ENCODE measurements at places on chromosomes 2 and 18.
A peak's percentile ranks its signal among the peaks of the same experiment; 100 is the strongest.

- DNase-seq, result no peak
Observed at GRCh38 chr18:74689251-74689650, 91.6 kb downstream of the ZNF407 start.

DNA sequence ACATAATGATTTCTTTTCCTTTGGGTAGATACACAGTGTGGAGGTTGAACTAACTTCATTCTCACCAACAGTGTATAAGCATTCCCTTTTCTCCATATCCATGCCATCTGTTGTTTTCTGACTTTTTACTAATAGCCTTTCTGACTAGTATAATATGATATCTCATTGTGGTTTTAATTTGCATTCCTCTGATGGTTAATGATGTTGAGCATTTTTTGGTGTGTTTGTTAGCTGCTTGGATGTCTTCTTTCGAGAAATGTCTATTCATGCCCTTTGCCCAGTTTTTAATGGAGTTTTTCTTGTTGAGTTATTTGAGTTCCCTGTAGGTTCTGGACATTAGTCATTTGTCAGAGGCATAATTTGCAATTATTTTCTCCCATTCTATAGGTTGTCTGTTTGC lies 59.8 kb downstream of the MARCHF4 start:
- DNase-seq, result no peak

- DNase-seq, result no peak
Observed at GRCh38 chr2:63855418-63856302, 14.0 kb downstream of the UGP2 start.

- no peak for DNase-seq
Observed at GRCh38 chr2:133489146-133489545, 79.1 kb downstream of the NCKAP5 start.

- DNase-seq, result no peak
Observed at GRCh38 chr2:181309586-181309985, 147.6 kb upstream of the ITGA4 start.

DNA sequence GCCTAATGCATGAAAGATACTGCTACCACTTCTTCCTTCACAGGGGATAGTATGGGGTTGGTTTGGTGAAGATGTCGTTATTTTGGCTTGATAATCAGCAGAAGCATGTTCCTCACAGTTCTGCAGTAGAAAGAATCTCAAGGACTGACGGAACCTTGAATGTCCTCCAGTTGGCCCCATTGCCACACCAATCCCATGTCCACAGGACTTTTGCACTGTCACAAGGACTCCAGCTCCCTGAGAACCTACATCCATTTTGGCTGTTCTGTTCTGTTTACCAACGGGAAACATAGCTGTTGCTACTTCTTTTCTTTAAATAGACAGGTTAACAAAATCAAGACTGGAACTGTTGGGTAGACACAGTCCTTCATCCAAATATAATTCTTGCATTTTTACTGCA lies 270.0 kb downstream of the SLC8A1 start:
- no peak for DNase-seq

DNA sequence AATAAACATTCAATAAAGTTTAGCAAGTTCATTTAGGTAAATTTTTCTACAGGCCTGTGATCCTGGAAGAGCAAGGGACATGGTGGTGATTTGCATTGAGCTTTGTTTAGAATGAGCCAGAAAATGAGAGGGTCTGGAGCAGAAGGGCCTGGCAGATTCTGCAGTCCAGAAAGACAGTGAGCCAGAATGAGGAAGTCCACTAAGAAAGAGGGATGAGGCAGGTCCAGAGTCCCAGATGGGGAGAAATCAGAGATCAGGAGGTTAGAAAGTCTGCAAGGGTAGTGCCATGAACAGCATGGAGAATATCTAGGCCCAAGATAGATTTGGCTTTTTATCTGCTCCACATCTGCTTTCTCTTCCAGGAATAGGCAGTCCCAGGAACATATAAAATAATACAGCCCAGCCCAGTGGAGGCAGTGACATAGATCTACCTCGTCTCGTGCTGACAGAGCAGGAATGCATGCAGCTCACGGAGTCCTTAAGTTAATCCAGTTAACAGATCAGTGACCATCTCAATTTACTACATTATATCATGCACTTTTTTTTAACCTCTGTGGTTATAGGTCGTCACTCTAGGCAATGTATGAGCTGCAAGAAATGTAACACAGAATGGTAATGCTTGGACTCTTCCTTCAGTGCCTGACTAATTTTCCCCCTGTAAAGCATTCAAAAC lies 429.0 kb downstream of the SUCLG1 start:
- no peak for DNase-seq

- no peak for DNase-seq
Observed at GRCh38 chr2:15763822-15764682, 172.4 kb downstream of the DDX1 start.

GRCh38 chr18:28114472-28114871 lies 62.5 kb downstream of the CDH2 start:
- no peak for DNase-seq

- DNase-seq, result no peak
Observed at GRCh38 chr18:41501848-41502247, 453.2 kb upstream of the PIK3C3 start.

DNA sequence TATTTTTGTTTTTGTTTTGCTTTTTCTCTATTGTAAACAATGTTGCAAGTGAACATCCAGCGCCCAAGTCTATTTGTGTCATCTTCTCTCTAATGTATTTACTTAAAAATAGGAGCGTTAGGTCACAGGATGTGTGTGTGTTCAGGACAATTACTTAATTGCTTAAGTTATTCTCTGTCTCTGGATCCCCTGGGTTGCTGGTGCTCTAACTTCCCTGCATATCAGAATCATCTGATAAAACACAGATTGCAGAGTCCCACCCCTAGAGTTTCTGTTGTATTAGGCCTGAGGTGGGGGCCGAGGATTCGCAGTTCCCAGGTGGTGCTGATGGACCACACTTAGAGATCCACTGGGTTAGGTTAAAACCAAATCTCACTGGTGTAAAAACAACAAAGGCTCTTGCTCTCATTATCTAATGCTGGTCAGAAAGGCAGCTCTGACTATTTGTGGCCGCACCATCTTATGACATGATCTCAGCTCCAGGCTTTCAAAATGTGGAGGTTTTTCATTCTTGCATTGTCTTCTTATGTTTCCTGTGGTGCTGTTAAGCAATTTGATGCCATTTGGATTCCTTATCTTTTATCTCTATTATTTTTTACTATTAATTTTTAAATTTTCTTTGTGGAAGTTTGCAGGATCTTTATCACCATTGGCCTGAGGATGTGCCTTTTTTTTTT lies 87.7 kb downstream of the CLIP4 start:
- DNase-seq, result no peak

GRCh38 chr2:64952511-64953482 lies 36.4 kb upstream of the SLC1A4 start:
- DNase-seq, result no peak

- DNase-seq, result no peak
Observed at GRCh38 chr2:75614162-75614651, 32.4 kb upstream of the MRPL19 start.

DNA sequence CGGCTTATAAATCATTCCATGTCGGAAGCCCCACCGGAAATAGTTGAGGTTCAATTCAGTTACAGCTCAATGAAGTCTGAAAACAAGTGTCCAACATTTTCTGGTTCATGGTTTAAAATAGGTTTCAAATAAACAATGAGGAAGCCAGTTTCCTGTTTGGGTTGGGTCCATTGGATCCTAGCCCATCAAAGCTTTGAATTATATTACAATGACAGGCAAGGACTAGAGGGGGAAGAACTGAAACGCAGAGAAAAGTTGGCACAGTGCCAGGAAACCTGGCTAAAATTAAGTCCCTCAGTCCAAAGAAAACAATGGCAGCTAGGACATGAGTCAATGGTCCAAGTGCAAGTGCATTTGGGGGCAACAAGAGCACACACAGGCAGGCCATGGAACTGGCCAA lies 32.0 kb downstream of the SLC14A1 start:
- no peak for DNase-seq

DNA sequence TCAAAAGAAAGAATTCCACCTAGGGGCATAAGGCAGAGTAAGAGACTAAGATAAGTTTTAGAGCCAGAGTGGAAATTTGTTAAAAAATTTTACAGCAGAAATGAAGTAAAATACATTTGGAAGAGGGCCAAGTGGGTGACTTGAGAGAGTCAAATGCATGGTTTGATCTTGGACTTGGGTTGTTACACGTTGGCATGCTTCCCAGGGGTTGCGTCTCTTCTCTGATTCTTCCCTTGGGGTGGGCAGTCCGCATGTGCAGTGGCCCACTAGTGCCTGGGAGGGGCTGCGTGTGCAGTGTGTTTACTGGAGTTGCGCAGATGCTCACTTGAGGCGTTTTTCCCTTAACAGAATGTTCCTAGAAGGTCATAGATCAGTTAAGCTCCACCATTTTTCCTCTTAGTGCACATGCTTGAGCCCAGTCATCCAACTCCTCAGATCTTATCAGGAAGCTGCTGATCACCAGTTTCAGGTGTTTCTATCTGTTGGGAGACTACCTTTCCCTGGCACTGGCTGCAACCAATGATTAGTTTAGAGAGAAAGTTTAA lies 13.1 kb downstream of the SEH1L start:
- no peak for DNase-seq

DNA sequence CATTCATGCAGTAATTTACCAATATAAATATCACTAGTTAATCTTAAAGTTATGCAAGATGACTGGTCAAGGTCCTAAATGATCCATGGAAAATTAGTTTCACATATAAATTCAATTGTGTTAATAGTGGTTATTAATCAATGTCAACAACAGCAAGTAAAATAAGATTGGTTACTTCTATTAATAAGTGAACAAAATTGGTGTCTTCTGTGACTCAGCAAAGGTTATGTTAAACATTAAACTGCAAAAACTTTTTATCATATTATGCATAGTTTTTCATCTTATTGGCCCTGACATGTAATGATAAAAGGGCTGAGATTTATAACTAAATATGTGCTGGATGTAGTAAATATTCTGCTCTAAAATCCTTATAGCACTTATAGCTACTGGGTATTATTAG lies 359.0 kb upstream of the UBE2E3 start:
- DNase-seq, result no peak

- no peak for DNase-seq
Observed at GRCh38 chr18:6961331-6961730, 156.3 kb downstream of the LAMA1 start.

DNA sequence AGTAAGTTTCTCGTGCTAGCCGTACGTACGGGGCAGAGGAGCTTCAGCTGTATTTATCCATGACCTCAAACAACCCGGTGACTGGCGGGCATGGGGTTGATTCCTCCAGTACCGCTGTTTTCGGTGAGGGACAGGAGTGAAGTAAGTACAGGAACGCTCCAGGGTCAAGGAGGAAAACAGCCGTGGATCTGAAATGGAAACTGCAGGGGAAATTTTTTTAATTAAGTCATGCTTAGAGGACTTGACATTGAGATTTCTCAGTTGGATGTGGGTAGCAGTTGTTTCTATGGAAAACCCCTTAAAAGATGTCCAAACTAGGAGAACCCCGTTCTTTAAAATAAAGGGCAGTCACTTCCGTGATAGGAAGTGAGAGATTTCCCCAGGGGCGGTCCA lies 1.2 kb downstream of the RAB12 start:
- DNase-seq, result no peak

DNA sequence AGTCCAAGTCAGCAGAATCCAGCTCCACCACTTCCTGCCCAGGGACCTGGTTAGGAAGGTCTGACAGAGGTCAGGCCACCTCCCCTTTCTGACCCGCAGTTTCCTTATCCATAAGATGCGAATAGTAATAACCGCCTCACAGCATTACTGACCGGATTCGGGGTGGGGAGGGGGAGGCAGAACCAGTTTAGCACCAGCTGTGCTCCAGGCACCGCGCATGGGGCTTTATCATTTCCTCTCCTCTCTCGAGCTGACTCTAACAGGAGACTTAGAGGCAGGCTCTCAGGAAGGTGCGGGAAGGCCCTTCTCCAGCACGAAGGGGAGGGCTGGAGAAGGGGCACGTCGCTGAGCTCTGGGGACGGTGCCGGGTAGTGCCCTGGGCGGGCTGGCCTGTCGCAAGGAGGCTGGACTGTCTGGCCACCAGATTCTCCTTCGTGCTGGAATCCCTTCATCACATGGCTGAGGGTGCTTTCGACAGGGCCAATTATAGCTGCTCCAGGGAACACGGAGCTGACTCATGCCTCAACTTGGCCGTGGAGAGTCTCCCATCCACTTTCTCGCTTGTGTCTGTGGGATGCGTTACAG lies 5.7 kb downstream of the EHD3 start:
- no peak for DNase-seq

GRCh38 chr2:44038277-44038676 lies 42.5 kb upstream of the LRPPRC start:
- no peak for DNase-seq

GRCh38 chr2:229855116-229855515 lies 66.7 kb downstream of the TRIP12 start:
- DNase-seq, result no peak

DNA sequence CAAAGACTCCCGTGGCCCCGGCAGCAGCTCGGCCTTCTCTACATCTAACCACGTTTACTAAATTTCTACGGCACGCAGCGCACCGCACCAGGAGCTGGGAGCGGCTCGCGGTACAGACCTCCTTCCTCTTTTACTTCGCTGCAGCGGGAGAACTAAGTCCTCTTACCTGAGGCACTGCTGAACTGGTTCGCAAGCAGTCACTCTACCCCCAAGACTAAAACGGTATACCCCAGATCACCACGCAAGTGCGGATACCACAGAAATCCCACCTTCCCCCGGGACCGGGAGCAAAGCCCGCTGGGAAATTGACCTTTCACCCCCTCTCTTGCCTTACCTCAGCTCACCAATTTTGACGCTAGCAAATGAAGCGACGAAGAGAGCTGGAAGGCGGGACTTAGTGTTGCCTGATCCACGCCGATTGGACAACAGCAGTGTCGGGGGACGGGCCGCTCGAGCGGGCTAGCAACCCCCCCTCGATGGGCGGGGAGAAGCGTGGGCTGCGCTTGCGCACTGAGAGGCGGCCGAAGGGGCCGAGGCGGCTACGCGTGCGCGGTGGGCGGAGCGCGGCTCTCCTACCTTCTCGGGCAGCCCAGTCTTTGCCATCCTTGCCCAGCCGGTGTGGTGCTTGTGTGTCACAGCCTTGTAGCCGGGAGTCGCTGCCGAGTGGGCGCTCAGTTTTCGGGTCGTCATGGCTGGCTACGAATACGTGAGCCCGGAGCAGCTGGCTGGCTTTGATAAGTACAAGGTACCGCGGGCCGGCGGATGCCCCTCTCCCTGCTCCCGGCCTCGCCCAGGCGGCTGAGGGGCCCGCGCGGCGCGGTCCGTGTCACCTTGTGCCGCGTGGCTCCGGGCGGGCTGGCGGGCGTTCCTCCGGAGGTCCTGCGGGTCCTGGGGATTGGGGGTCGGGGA lies at the start of gene SELENOI:
Gene SELENOI, plus strand, starts transcription at position 599 of the 909 bp plus-strand sequence. Its CDS starts 90 bp downstream, at position 689.
- peak; percentile 96 for DNase-seq

GRCh38 chr2:237097911-237098702 lies 12.4 kb downstream of the COPS8 start:
- DNase-seq, result no peak

DNA sequence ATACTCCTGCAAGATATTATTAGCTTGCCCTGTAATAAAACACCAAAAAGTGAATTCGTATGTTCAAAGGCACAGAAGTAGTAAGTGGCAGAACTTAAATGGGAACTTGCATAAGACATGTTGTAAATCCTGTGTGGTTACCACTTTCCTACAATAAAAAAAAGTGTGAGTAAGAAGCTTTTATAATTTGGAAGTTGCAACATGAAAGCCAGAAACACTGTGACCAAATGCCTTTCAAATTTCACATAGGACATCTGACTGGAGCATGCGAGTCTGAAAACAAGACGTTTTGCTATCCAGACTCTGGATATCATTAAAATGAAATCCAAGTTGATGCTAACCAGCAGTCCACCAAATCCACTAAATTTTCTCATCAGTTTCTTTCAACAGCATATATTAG lies 886.2 kb upstream of the NRXN1 start:
- no peak for DNase-seq

GRCh38 chr18:47975701-47976100 lies 45.2 kb upstream of the SMAD2 start:
- no peak for DNase-seq

GRCh38 chr18:31211047-31211446 lies 48.4 kb upstream of the DSC1 start:
- DNase-seq, result no peak
